ENCODE measurements at places on chromosomes 2 and 18.

DNA sequence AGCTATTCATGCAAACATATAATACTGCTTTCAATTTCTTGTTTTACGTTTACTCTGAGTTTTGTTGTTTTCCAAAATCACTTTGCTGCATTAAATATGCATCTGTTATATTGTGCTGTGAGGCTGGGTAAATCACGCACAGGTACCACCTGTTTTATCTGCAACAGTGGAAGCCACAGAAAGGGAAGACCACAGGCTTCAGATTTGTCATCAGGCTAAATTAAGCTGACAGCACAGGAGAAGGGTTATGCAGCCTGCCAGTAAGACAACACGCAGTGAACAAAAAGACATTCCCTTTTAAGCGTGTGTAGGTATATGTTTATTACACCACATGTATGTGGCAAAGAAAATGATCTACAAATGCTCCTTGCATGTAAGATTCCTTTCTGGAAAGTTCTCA is 38.2 kb downstream of the ZNF516 start:
- DNase-seq = no peak

DNA sequence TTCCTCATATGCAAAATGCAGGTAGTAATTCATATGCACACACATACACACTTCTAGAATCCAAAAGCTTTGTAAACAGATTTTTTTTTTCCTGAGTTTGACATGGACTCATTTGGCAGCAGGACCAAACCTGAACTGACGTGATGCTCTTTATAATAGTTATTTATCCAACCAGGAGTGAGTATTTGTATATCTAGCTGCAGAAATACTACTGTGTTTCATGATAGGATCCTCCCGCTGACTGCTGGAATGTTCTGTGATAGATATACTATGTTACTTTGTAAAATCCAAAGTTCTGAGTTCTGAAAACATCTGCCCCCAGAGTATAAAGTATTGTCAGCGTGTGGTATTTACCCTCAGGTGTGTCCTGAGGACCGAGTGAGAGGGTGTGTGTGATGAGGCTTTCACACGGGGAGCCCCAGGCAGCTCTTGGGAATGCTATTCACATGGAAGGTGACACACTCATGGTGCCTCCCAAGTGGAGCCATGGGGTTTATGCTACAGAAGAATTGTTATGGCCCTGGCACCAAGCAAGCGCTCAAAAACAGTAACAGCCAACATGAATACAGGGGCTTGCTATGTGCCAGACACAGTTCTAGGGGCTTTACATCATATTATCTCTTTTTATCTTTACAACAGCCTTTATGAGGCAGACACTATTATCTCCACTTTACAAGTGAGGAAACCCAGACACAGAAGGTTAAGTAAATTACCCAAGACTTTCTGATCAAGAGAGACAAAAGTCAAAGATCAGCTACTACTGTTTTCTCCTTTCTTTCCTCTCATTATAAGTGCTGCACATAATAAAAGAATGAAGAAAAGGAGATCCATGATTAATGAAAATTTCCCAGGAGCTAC is 16.7 kb upstream of the TXNDC2 start:
- no peak for DNase-seq

DNA sequence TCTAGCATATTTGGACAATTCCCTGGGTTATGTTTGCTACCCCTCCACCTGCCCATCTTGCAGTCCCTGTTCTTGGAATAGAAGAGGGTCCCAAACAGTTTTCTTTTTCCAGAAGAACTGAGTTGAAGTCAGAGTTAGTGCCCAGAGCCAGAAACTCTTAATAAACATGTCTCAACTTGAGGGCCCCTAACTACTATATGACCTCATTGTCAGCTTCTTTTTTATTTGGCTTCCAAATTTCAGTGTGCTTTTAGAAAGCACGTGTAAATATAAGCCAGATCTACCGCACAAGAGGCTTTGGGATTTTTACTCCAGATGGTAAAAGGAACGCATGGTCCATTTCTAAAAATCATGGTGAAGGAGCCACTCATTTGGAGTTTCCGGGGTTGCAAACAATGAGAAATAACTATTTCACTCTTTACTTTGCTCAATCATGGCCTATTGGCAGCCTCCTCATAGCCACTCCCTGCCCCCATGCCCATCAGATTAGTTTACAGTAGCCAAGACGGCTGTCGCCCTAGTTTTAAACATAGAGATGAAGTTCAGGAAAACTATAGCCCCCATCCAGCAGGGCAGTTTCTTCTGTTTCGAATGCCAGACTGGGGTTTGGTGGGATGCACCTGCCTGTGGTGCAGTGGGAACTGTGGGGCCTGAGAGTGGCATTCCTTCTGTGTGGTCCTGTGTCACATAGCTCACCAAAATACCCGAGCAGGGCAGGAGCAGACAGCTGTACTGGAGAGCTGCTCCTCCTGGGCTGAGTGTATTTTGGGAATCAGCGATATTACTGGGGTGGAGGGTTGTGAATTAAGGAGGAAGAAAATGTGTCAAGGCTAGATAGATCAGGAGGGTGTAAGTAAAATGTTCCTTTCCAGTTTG is 1.7 kb downstream of the MAPRE3 start:
- no peak for DNase-seq

GRCh38 chr2:113370478-113371091 is 66.9 kb upstream of the ZNG1B start:
- peak; percentile 53 for DNase-seq

- no peak for DNase-seq
Observed at GRCh38 chr2:218320704-218321336, 28.5 kb upstream of the TMBIM1 start.

DNA sequence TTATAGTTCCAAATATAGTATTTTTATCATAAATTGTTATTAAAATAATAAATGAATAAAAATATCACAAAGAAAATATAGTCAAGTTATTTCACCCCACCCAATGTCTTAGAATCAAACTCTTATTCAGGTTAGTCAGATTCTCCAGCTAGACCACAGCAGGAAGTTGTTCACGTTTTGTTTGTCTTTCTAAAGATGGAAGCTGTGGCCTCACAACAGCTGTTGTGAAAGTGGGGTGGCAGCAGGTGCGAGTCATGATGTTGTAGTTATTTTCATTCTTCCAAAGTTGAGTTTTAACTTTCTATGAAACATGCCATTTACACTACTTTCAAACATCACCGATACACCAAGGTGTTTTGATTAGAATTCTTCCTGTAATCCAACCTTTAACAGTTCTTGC is 272.9 kb downstream of the SLC8A1 start:
- peak; percentile 9 for DNase-seq

DNA sequence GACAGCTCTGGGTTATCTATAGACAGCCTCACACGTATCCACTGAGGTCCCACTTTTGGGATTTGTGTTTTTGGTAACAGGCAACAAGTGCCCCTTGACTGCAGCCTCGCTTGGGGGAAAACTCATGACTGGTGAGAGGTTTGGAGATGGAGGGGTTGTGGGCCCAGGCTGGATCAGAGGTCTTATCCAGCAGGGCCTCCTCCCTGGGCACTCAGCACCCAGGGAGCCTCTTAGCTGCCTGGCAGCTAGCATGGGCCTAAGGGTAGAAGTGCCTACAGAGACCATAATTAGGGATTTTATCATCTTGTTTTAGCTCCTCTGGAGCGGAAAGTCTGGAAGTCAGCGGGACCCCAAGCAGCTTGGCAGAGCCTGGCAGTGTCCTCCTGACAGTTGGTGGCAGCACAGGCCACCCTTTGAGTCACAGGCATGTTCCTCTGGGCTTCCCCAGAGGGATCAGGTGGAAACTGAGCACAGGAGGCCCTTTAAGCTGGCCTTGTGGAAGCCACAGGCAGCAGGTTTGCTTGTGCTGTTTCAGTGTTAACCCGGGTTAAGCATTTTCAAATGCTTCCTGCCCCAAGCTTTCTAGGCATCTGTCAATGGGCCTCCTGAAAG is 143.1 kb downstream of the KCTD1 start:
- DNase-seq = no peak

- no peak for DNase-seq
Observed at GRCh38 chr18:53745224-53745967, 479.1 kb downstream of the MBD2 start.

DNA sequence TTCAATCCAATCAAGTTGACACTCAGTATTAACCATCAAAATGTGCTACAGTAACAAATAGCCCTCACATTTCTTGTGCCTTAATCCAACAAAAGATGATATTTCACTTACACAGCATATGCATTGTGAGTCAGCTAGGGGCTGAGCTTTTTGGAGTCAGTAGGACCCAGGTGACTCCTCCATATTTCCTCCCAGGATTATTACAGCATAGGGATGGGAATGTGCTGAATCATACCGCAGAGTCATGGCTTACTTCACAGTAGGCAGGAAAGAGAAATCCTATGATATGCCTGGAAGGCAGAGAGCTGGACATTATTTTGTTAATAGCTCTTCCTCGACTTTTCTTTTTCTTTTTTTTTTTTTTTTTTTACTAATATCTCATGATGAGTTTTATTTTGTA is 153.3 kb downstream of the TMEM182 start:
- no peak for DNase-seq

- no peak for DNase-seq
Observed at GRCh38 chr2:95377216-95378123, 25.0 kb upstream of the FAHD2A start.

DNA sequence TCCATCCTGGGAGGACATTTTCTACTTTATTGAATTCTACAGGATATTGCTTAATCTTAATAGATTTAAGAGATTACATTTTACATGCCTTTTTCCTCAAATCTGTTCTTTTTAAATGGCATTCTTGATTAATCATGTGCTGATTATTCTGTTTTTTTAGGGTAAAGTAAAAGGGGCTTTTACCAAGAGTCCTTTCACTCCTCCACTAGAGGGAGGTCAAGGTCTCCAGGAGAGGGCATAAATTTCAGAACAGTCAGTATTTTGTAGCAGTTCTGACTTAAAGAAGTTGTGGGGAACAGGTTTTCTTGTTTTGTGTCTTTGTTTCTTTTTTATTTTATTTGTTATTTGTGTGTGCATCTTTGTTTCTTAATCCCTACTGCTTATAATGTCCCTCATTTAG is 25.4 kb downstream of the WDR75 start:
- no peak for DNase-seq

- no peak for DNase-seq
Observed at GRCh38 chr2:23595601-23596251, 210.7 kb downstream of the KLHL29 start.

- DNase-seq = peak; percentile 60
Observed at GRCh38 chr2:96951125-96951654, 35.2 kb downstream of the FAM178B start.

DNA sequence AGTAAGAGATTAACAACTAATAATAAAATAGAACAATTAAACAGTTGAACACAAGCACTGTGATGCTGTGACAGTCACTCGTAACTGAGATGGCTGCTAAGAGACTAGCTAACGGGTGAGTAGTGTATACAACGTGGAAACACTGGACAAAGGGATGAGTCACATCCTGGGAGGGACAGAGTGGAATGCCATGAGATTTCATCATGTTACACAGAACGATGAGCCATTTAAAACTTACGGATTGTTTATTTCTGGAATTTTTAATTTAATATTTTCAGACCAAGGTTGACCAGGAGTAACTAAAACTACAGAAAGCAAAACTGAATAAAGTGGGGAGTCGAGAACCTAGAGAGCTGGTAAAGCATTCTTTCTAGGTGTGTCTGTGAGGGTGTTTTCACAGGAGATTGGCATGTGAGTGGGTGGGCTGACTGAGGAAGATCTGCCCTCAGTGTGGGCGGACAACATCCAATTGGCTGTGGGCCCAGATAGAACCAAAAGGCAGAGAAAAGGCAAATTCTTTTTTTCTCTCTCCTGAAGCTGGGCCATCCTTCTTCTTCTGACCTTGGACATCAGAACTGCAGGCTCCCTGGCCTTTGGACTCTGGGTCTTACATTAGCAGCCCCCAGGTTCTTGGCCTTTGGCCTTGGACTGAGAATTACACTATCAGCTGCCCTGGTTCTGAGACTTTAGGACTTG is 14.6 kb downstream of the TMSB10 start:
- DNase-seq = peak; percentile 63

DNA sequence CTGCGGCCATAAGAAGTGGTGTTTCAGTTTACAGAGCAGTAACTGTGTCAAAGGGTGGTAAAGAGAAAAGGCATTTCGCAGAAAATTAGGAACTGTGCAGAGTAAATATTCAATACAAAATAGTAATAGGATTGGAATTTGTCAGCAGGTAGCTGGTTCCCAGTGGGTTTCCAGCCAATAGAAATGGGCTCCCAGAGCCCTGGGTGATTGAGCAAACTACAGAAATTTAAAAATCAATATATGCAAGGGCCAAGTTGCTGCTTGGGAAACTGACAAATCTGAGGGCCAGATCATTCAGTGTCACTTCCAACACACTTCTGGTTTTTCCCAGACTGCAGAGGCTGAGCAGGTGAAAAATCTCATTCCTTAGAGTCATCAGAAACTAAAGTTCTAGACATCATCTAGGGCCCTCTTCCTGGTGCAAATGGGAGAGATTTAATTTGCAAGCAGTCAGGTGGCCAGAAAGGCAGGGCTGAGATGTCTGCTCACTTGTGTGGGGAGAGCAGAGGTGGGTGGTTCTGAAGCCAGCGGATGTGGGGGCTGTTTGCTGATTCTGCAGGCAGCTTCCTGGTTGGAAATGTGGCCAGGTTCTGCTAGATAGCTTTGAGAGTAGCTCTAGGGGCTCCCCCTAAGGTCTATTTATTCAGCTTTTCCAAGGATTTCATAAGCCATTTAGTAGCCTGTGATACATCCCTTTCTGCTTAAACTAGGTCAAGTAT is 182.4 kb downstream of the NCK2 start:
- DNase-seq = peak; percentile 52

- no peak for DNase-seq
Observed at GRCh38 chr2:126650994-126651393, 5.0 kb upstream of the GYPC start.

- no peak for DNase-seq
Observed at GRCh38 chr2:112710956-112711750, 9.7 kb upstream of the NT5DC4 start.

GRCh38 chr2:174012347-174013314 is 47.5 kb upstream of the SP3 start:
- no peak for DNase-seq

GRCh38 chr2:164205347-164205746 is 415.9 kb downstream of the GRB14 start:
- DNase-seq = no peak

GRCh38 chr18:75090336-75090735 is 118.6 kb downstream of the PTGR3 start:
- no peak for DNase-seq

GRCh38 chr2:8477552-8478470 is 204.0 kb upstream of the ID2 start:
- no peak for DNase-seq

GRCh38 chr18:6493194-6493593 is 78.5 kb upstream of the L3MBTL4 start:
- no peak for DNase-seq

- DNase-seq = no peak
Observed at GRCh38 chr2:49619804-49620203, 465.5 kb upstream of the FSHR start.

- peak; percentile 8 for DNase-seq
Observed at GRCh38 chr2:220499225-220499624, 871.8 kb downstream of the SLC4A3 start.
